ENCODE measurements at places on chromosomes 2 and 18.

DNA sequence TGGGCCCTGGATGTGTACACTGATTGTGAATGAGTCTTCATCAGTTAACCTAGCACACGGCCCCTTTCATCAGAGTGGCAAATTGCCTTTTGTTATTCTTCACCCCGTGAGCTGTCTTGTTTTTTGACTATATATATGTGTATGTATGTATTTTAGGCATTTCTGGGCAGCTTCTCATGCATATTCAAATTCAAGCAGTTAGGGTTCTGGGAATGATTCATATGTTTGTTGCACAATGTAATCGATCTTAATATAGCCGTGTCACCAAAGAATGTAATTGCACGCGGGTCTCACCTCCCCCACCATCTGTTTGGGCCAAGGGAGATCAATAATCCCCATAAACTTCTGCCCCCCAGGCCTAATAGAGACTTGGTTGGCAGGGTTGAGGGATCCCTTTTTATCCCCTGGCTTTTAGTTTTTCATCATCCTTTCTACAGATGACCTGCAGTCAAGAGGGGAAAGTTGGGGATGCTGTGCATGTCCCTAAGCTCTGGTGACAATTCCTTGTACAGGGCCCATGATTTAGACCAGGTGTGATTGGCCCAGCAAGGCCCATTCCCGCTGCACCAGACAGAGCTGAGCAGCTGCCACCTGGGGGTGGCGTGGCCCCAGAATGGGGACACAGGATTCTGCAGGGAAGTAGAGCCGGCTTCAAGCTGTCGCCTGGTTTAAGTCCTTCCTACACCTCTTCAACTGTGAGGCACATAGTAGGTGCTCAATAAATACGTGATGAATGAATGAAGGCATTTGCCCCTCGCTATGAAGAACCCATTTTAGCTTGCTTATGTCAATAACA, 19.2 kb downstream of the KCNF1 start:
- DNase-seq: peak; percentile 76

DNA sequence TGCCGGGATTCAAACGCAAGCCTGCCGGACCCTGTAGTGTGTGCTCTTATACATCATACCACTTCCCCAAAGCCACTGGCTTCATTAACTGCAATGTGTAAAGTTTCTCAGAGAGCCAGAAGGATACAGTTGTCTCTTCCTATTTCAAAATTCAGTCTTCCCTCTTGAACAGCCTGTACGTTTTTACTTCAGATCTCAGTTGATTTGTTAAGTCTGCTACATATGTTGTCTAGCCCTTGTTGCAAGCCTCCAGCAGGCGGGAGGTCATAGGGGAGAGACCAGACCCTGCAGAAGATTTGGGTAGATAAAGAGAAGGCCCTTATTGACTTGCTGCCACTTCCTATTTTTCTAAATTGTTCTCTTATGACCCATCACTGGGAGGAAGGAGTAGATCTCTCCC, 56.2 kb downstream of the ARHGEF33 start:
- no peak for DNase-seq

DNA sequence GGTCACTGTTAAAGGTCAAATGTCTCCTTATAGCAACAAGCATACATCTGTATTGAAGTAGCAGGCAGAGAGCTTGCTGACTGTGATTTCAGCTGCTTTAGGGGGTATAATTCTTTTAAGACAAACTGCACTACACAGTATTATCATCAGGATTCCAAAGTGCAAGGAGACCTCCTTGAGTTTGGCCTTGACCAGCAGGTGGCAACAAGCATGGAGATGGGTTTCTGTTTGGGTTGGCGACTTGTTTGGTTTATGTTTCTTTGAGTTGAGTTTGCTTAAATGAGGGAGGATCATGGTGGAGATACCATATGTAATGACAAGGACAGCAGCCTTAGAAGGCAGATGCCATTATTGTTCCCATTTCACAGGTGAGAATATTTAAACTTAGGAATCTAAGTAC, 681.0 kb upstream of the ID2 start:
- peak; percentile 17 for DNase-seq

GRCh38 chr2:123993728-123994323, 31.3 kb upstream of the CNTNAP5 start:
- DNase-seq: peak; percentile 24

- peak; percentile 57 for DNase-seq
These were observed at the start of gene FAM124B for GRCh38 chr2:224401641-224402342. TSS of gene FAM124B (minus strand) at chr2:224402107. CDS start at chr2:224401768, 339 bp downstream.

- no peak for DNase-seq
These were observed 139.1 kb downstream of the MEP1B start for GRCh38 chr18:32328974-32329373.

GRCh38 chr2:205024822-205025518, 479.7 kb downstream of the PARD3B start:
- peak; percentile 98 for DNase-seq

GRCh38 chr18:2423761-2424160, 147.5 kb downstream of the METTL4 start:
- DNase-seq: no peak

- DNase-seq: peak; percentile 75
These were observed 25.7 kb upstream of the FAM178B start for GRCh38 chr2:97011977-97012569.

- DNase-seq: no peak
These were observed 159.7 kb upstream of the FBXO11 start for GRCh38 chr2:48066000-48066399.

DNA sequence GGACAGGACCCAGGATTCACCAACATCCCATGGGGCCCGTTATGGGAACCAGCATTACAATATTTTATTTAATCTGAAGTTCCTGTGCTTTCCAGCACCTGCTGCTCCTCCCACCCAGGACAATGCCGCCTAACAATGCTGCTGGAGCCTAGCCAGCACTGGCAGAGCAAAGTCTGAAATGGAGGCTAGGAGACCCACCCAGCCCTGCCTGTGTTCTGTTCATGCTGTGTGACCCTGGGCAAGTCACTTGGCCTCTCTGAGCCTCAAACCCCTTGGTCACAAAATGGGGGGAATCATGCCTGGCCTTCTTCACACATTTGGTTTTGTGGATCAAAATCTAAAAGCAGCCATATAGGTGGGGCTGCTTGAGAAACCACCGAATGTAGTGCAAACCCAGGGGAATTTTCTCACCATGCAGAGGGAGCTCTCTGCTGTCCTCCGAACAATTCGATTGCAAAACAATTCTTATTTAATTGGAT, 38.5 kb upstream of the ODC1 start:
- no peak for DNase-seq

GRCh38 chr2:148046802-148047201, 25.9 kb downstream of the MBD5 start:
- no peak for DNase-seq
